ENCODE measurements at places on chromosomes 6 and 20.

- DNase-seq, result no peak
Measured at GRCh38 chr6:107603006-107603370, 113.1 kb downstream of the SOBP start.

- DNase-seq, result no peak
Measured at GRCh38 chr6:110930781-110931180, 27.7 kb upstream of the GTF3C6 start.

DNA sequence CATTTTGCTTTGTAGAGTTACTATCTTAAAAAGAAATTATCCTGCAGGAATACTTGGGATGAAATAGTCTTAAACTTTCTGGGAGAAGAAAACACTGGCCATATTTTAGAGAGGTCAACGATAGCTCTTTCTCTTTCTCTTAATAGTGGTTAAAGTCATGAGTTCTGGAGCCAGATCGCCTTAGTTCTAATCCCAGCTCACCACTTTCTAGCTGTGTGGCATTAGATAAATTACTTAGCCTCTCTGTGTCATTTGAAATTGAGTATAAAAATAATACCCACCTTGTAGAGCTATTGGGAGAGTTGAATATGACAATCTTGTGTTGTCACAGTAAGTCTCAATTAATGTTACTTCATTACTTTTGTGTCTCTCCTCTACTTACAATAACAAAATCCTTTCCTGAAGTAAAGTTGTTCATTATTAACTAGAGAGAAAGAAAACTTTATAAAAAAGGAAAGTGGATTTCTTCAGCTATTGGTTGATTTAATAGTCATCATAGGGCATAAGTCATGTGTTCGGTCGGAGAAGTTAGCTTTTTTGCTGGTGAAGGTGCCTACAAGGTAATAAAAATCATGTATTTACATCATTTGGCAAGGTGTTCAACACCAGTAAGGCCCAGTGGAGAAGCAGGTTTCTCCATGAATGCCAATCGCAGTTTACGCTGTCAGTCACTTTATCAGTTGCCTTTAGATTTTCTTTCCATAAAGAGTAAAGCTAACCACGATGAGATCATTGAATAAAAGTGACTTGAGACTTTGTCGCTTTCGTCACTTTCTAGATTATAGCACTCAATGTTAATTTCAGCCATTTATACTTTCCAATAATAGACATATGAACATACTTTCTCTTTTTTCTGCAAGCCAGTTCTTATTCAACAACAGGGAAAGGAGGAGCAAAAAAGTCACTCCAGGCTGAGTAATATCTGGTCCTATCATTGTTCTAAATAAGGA, 2.0 kb downstream of the NEDD9 start:
- DNase-seq, result no peak

- no peak for DNase-seq
Measured at GRCh38 chr6:83378621-83379388, 52.0 kb downstream of the ME1 start.

DNA sequence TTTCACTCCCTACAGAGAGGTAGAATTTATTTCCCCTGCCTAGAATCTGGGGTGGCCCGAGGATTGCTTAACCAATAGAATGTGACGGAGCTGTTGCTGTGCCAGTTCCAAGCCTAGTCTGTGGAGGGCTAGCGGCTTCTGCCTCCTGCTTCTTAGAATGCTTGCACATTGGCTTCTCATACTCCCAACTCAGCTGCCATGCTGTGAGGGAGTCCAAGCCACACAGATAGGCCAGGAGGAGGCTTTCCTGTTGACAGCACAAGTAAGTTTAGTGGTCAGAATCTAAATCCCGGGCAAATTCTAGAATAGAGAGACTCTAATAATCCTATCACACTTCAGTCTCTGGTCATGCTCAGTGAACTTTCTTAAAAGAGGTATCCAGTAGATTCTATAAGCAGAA, 57.5 kb upstream of the SNRPB2 start:
- no peak for DNase-seq

GRCh38 chr6:125729983-125730382, 19.4 kb upstream of the HEY2 start:
- DNase-seq, result no peak

DNA sequence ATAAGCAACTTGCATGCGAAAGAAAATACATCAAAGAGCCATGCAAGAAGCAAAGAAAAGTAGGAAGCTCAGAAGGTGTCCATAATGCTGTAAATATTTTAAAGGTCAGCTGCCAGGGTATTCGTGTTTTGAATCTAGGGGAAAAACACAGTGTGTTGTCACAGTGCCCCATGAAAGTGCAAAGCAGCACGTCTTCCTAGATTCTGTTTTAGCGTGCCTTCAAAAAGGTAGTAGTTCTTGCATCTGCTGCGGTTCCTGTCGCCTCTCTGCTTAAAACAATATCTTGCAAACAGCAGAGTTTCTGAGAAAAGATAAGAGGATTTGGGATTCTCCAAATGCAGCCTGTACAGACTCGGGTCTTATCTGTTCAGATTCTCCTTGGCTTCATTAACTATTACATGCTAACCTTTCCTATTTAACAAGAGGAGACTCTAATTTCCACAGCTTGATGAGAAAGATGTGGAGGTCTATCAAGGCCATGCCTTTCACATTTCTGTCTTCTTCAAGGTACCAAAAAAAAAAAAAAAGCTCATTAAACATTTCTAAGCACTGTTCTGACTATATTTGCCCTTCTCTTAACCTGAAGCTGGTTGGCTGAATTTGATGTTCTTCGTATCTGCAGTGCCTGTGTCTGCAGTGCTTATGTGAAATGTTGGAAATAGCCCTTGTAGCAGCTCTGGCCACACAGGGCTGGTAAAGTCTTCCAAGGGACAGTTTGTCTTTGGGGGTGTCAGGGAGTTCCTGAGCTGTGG, 297.5 kb downstream of the ADGB start:
- no peak for DNase-seq

GRCh38 chr20:44188752-44189151, 1.8 kb upstream of the JPH2 start:
- no peak for DNase-seq

- no peak for DNase-seq
Measured at GRCh38 chr6:78611886-78612480, 255.4 kb upstream of the IRAK1BP1 start.

DNA sequence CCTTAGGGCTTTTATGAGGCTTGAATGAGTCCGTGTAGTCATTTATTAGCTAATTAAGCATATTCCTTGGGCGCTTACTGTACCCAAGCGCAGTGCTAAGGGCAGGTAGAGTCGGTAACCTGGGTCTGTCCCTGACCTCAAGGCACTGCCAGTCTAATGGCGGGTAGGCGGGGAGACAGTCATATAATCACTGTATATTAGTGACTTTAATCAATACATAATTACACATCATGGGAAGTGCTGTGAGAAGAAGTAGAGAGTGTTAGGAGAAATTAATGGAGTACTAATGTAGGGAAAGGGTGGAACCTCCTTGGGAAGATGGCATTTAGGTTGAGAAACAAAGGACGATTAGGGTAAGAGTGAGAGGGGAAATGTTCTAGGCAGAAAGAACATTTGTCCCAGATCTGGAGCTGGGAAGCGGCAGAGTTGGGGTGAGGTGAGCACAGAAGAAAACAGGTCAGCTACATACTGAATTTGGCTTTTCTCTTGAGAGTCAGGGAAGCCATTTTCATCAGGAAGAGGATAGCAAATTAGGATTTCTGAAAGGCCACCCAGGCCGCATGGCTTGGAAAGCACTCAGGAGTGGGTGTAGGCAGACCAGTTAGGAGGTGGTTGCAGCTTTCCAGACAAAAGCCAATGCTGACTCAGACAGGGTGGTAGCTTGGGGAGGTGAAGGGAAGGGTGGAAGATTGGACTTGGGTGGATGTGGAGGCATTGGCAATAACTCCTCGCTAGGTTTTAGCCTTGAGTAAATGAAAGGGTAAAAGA, 954 bp upstream of the BLCAP start:
- no peak for DNase-seq

DNA sequence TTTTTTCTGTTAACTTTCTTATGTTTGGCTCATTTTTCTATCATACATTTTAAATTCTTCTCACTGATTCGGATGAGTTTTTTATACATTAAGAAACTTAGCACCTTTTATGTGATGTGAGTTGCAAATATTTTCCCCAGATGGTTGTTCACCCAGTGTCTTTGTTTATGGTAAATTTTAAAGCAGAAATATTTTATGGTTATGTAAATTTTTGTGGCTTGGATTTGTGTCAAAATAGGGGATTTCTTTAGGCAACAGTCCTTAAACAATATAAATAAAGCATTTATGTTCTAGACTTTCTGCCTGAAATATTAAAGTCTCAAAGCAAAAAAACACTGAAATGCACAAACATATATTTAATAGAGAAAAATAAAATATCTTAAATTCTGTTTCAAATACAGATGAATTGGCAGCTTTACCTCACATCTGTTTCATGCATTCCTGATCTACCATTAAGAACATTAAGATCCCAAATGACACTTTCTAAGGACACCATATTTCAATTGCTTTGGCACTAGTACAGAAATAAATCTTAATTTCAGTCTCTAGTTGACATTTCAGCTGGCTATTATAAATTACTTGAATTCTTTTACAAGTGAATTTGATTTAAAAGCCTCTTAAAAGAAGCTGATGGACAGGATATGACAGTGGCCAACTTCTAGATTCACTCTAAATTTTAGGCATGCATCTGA, 646.6 kb downstream of the HACE1 start:
- DNase-seq, result no peak

DNA sequence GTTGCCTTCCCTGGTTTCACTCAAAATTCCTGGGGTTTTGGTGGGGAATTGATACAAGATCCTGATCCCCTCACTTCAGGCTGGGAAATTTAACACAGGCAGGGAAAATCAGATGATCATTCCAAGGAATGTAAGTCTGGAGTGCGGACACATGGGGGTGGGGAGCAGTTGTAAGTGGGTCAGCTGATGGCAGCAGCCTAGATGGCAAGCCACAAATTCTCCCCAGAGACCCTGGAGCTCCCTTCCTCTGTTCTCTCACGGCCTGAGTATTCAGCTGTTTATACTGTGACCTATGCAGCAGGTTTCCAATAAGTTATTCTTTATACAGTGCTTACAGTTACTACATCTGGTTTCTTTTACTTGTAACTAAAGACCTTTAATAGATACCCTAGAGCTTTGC, 144.9 kb downstream of the SH3BGRL2 start:
- no peak for DNase-seq

GRCh38 chr6:142613981-142614380, 312.2 kb downstream of the ADGRG6 start:
- DNase-seq, result no peak

DNA sequence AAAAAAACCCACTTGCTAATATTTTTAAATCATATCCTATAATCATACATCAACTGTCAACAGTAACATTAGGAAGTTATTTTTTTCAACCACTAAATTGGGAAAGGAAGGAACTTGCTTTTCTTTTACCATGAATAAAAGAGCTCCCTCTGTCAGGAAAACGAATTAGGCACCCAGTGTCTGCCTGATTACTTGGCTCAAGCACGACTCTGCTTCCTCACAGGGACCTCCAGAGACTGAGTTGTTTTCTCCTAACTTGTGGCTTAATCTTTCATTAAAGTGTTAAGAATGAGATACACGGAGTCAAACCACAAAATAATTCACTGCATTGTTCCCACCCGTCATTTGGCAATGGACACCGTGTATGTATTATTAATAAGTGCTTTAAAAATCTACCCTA, 1405.1 kb upstream of the EYS start:
- DNase-seq, result no peak

DNA sequence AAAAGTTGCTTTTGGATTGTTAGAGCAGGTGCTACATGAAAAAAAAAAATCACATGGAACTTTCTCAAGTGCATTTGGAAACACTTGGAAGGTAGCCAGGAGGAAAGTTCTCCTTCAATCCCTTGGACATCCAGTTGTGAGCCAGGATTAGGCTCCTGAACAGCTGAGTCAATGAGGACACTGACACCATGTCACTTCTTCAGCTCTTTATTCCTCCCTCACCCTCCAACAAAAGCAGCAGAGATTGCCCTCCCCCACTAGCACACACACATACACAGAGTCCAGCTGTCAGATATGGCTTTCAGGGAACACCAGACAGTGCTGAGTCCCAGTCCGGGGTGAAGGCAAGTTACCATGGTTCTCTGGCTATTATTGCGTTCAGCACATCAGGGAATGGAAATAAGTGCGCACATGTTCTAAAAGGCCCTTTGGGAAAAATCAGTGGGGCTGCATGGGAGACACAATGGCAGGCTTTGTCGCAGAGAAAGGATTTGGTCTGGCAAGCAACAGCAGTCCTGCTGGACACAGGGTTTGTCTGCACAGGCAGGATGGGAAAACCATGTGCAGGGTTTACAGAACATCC, 124.7 kb upstream of the MARCKS start:
- peak; percentile 39 for DNase-seq

DNA sequence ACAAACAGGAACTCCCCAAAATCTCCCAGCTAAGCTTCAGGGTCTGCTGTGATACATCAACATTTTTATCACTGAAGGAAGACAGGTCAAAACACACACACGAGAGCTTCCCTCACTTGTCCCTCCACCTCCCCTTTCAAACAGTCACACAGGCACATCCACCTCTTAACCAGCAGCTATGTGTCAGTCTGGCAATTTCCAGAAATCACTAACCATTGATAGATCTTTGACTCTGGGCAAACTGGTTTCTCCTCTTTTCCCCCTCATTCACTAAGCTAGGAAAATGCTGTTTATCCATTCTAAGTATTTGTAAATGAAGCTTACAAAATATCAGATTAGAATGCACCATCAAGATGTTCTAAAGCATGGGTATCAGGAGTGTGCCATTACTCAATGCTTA, 87.8 kb downstream of the DCDC2 start:
- DNase-seq, result no peak

GRCh38 chr20:31496761-31497295, 17.4 kb upstream of the HM13 start:
- DNase-seq, result no peak

DNA sequence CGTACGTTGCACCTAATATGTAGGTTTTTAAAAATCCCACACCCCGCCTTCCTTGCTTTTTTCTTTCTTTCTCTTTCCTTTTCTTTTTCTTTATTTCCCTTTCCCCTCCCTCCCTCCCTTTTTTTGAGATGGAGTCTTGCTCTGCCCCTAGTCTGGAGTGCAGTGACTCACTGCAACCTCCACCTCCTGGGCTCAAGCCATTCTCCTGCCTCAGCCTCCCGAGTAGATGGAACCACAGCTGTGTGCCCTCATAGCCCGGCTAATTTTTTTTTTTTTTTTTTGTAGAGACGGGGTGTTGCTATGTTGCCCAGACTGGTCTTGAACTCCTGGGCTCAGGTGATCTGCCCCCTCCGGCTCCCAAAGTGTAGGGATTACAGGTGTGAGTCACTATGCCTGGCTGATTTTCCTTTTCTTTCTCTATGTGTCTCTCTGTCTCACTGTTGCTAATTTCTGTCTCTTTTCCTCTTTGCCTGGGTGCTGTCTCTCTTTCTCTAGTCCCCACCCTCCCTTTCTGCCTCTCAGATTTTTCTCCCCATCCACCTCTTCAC, 61.2 kb downstream of the SRC start:
- no peak for DNase-seq

- DNase-seq, result no peak
Measured at GRCh38 chr6:10659699-10660348, 34.6 kb downstream of the C6orf52 start.

GRCh38 chr6:46410334-46410953, 80.8 kb downstream of the RCAN2 start:
- DNase-seq, result no peak

- DNase-seq, result no peak
Measured at GRCh38 chr6:16316741-16317251, 78.4 kb downstream of the GMPR start.
